ENCODE measurements at places on chromosomes 11 and 22. TPM values are rescaled to one million over a fixed set of nuclear protein-coding genes. Genes with fewer than 3 reads are reported as not detected.

TMEM86A gene
- not detected for total RNA-seq

PGGHG gene
- total RNA-seq, result 7.3 TPM

SYT12 gene
- 1.6 TPM for total RNA-seq

KREMEN1 gene
- total RNA-seq, result 0.40 TPM

MYO7A gene
- 0.24 TPM for total RNA-seq

MN1 gene
- 0.11 TPM for total RNA-seq

SLC22A25 gene
- total RNA-seq, result not detected

Data from GM12878 (cell line).